GOT3 (cell line): ENCODE measurements at places on chromosomes 7 and 10.

- DNase-seq = no peak
Observed at GRCh38 chr10:96255549-96256333, 15.6 kb downstream of the BLNK start.

- DNase-seq = no peak
Observed at GRCh38 chr7:93188870-93189634, 37.2 kb downstream of the HEPACAM2 start.

GRCh38 chr10:26310361-26310760 lies 93.8 kb downstream of the GAD2 start:
- DNase-seq = no peak

DNA sequence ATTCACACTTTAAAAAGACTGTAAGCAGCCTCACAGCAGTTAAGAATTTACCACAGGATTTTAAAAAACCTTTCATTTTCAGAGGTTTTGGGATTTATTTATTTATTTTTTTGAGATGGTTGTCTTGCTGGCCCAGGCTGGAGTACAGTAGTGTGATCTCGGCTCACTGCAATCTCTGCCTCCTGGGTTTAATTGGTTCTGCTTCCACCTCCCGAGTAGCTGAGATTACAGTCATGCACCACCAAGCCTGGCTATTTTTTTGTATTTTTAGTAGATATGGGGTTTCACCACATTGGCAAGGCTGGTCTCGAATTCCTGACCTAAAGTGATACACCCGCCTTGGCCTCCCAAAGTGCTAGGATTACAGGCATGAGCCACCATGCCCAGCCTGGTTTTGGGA lies 19.1 kb downstream of the MINDY4 start:
- no peak for DNase-seq

GRCh38 chr10:10516346-10517130 lies 501.1 kb upstream of the CELF2 start:
- DNase-seq = no peak

- no peak for DNase-seq
Observed at GRCh38 chr7:3336042-3336665, 35.1 kb downstream of the SDK1 start.

GRCh38 chr10:10132009-10132408 lies 885.7 kb upstream of the CELF2 start:
- DNase-seq = no peak

DNA sequence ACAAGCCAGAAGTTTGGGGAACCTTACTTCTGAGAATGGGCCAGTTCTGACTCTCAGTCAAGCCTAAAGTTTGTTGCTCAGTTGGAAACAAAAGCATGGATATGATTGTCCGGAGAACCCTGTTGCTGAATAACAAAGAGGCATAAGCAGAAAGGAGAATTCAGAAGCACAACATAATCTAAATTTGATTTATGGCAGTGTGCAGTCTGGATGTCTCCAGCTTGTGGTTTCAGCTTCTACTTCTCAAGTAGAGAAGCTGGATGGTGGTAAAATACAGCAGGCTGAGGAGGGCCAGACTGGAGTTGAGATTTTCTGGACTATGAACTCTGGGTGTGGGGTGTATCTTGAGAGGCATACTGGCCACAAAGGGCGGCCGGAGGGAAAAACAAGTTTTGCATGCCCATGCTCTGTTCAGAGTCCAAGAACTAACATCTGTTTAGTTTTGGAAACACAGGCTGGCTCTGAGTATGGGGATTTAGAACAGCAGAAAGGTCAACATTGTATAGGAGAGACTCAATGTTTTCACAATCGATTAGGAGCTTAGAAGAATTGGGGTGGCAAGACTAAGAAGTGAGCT lies 592.9 kb downstream of the CNTNAP2 start:
- no peak for DNase-seq

DNA sequence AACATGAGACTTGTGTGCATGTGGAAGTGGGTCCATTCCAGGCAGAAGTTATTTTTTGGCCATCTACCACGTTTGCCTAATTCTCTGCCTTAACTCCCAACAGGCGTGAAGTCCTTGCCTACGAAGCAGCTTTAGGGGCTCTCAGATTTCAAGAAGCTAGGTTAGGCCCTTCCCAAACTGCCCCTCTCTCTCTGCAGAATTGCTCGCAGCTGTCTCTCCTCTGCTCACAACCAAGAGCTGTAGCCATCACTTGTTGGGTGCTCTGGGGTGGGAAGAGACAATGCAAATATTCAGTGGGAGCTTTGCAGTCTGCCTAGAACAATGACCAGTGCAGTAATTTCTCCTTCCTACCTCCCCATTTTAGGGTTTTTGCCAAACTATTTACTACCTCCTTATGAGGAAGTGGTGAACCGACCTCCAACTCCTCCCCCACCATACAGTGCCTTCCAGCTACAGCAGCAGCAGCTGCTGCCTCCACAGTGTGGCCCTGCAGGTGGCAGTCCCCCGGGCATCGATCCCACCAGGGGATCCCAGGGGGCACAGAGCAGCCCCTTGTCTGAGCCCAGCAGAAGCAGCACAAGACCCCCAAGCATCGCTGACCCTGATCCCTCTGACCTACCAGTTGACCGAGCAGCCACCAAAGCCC lies 24.9 kb downstream of the CYP17A1 start:
- no peak for DNase-seq

DNA sequence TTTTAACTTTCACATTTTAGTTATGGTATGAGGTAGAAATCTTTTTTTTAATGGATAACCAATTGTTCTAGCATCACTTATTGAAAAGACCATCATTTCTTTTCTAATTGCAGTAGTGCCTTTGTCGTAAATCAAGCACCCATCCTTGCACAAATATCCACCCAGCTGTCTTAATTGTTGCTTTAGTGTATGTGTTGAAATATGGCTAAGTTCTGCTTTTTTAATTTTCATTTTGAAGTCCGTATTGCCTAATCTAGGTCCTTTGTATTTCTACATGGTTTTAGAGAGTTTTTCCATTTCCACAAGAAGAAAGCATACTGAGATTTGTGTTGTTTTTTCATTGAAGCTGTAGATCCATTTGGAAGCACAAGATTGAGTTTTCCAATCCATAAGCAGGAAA lies 259.6 kb upstream of the SEMA3E start:
- DNase-seq = no peak

GRCh38 chr7:105057472-105057871 lies 43.5 kb downstream of the KMT2E start:
- DNase-seq = no peak

DNA sequence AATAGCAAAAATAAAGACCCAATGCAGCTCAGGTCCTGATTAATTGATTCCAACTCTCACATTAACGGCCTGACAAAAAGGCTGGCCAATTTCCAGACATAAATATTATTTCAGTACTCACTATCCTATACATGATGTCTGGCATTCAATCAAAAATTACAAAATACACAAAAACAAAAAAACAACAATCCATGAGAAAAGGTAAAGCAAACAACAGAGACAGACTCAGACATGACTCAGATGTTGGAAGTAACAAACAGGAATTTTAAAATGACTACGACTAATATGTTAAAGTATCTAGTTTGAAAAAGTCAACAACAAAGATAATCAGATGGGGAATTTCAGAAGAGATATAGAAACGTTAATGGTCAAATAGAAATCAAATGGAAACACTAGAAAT lies 152.8 kb downstream of the AMPH start:
- no peak for DNase-seq

GRCh38 chr7:111339006-111339405 lies 223.3 kb downstream of the IMMP2L start:
- DNase-seq = no peak

- DNase-seq = no peak
Observed at GRCh38 chr7:95758187-95758586, 14.2 kb upstream of the DYNC1I1 start.

- DNase-seq = no peak
Observed at GRCh38 chr10:37860494-37861190, 3.2 kb upstream of the ZNF248 start.

DNA sequence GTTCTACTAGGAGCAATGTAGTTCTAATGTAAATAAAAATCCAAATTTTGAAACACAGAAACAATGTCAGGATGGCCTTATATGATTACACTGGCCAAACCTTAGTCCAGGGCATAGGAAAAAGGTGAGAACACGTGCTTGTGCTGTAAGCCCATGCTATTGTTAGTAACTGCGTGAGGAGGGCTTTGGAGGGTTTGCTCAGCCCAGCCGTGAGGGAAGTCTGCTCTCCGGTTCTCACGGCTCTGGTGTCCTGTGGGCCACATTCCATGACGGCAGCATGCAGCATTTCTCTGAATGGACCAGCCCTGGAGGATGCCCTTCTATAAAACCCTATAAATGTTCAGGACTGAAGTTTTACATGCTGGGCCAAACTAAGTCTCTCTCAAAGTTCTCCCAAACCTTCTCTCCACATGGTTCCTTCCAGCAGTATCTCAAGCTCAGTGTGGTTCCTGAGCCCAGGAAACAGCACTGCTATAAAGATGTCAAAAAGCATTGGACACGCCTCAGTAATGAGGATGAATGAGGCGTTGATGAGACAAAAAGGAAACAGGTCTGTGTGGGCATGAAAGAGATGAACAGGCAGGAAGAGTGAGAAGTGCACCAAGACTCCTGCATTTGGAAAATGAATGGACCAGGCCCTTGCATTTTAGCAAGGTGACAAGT lies 174.8 kb upstream of the CDCA7L start:
- no peak for DNase-seq

GRCh38 chr10:34764472-34764946 lies 50.6 kb downstream of the PARD3 start:
- no peak for DNase-seq

DNA sequence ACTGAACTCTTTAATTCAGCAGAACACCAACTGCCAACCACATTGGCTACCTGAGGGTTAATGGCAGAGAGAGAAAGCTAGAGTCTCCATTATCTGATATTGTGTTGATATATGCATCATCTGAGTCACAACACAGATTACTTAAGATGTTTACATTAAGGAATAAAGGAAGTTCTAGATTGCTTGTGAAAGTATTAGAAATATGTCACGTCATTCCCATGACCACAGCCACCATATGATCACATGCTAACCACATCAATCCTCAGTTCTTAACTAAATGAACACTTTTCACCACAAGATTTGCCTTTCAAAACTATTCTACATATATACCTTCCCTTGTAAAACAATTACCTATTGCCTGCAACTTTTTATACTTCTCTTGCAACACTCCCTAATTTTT lies 337.9 kb downstream of the FGFR2 start:
- no peak for DNase-seq

DNA sequence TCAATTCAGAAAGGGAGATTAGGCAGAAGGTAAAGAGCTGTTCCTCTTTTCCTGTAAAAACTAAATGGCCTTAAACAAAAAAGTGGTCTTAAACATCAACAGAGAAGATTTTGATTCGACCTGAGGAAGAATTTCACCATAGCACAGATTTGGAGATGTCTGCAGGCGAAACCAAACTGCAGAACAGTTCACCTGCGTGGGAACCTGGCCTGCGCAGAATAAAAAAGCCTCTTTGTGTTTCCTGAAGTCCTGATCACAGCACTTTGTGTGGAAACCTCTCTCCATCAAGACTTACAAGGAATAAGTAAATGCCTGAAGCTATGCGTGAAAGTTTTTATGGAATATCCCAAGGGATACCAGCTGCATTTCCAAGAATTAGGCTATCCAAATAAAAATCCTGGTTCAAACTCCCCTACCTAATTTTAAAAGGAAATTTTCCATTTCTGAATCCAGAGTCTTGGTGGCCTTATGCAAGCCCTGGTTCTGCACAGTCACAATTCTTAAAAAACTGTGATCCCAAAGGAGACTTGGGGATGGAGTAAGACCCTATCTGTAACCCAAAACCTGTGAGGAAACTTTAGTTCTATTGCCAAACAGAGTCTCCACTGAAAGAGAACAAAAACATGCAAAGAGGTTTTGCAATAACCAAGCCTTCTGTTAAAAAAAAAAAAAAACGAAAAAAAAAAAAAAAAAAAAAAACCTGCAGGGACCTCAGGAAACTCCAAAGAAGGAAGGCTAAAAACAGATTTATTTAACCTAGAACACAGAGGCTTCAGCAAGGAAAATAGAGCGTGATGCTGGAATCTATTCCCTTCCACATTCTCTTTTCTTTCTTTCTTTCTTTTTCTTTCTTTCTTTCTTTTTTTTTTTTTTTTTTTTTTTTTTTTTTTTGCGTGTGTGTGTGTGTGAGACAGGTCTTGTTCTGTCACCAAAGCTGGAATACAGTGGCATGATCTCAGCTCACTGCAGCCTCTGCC lies 10.4 kb downstream of the CALML3 start:
- DNase-seq = no peak

- DNase-seq = no peak
Observed at GRCh38 chr7:34401776-34402175, 256.2 kb upstream of the NPSR1 start.

DNA sequence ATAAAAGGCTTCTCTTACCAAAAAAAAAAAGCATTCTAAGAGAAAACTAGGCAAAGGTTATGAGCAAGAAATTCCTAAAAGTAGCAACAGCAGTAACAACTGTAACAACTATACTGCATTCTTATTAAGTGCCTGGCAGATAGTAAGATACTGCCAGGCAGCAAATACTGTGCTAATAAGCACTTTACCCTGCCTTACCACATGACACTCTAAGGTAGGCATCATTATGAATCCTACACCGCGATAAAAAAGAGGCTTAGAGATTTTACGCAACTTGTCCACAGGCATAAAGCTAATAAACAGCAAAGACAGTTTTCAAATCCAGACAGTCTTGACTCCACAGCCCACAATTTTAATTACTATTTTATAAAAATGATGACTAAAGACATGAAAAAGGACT lies 83.2 kb downstream of the USP6NL start:
- DNase-seq = no peak

GRCh38 chr7:27636326-27637006 lies 26.2 kb downstream of the HIBADH start:
- no peak for DNase-seq

DNA sequence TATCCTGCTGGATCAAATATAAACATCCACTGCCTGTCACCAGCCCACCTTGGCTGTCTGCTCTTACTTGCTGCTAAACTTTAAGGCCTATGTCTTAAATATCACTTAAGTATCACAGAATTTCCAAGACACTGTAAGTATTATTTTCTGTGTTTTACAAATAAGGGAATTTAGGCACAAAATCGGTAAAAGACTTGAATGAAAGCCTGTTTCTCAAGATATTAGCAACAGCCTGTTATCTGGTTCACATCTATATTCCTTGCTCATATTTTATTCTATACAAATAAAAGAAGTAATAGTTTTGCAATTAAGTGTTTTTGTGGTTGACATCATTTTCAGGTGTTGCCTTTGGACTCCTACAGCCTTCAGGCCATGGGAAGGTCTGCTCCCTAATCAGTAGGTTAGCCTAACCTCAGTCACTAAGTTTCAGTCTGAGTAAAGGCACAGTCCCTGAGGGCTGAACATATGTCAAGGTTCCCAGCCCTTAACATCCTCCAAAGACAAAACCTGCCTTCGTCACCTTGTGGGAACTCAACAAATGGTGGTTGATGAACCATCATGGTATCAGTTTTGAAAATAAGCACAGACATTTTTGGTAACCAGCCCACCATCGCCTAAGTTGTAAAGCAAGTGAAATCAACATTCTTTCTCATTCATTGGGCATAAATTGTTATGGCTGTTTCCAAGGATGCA lies 127.1 kb downstream of the CREB5 start:
- DNase-seq = no peak

GRCh38 chr10:113853578-113854012 lies 287 bp downstream of the DCLRE1A start:
- DNase-seq = no peak

- DNase-seq = peak; percentile 27
Observed at GRCh38 chr7:150903606-150904005, 51.3 kb downstream of the AOC1 start.
